ENCODE measurements at places on chromosomes 2 and 18.

- no peak for DNase-seq
Observed at GRCh38 chr2:43068631-43069517, 157.5 kb downstream of the ZFP36L2 start.

- DNase-seq, result no peak
Observed at GRCh38 chr18:45458033-45458432, 157.2 kb upstream of the SLC14A2 start.

DNA sequence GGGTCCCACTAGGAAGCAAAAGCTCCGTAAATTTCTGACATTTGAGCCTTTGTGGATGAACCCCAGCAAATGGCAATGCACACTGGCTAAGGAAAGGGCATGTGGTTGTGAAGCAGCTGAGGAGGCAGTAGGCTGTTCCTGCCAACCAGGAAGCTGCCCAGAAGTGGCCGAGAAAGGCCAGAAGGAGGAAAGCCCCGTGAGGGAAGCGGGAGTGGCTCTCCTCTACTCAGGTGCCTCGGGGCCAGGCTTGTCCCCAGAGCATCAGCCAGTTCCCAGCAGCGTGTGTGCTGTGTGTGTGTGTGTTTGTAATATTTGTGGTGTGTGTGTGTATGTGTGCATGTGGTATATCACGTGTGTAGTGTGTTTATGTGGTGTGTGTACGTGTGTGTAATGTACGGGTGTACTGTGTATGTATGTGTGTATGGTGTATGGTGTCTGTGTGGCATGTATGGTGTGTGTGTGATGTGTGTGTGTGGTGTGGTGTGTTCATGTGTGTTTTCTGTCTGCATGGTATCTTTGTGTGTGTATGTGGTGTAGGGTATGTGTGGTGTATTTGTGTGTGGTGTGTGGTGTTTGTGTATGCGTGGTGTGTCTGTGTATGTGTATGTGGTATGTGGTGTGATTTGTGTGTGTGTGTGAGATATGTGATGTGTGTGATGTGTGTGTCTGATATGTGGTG, 90.6 kb downstream of the APOB start:
- DNase-seq, result no peak

DNA sequence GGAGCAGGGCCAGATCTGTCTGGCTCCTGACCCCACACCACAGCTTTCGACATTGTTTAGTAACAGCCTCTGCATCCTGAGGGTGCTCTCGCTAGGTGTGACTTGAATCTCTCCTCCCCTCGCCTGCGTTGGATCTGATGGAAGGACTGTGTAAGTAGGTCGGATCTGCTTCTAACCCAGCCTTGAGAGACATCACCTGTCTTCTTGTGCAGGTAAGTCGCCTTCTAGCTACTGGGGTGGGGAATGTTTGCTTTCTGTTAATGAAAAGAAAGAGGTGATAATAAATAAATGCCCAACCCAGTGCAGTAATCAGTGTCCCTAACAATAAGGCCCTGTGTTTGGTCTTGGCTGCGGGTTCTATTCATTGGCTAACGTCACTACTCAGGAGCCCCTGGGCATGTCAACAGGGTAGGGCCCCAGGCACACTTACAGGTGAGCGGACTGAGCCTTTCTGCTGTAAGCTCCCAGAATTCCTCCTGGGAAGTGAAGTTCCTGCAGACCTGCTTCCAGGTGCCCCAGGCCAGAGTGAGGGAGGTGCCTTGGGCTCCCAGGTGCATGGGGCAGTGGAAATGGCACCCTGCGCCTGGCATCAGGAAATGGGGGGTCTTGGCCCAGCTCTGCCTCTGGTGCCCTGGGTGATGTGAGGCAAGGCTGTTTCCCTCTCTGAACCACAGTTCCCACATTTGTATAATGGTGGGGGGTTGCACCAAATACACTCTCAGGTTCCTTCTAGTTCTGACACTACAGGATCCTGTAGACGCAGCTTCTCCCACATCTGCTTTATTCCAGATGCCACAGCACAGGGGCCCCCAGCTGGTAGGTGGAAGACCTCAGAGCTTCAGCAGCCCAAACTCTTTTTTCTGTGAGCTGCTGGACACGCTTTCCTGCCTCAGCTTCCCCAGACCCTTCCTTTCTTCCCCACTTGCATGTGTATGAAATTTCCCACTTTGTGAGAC, 11.2 kb upstream of the FOSL2 start:
- DNase-seq, result no peak

- DNase-seq, result no peak
Observed at GRCh38 chr18:79983793-79984192, 4.6 kb downstream of the TXNL4A start.

GRCh38 chr18:13550418-13551304, 175.7 kb downstream of the FAM210A start:
- no peak for DNase-seq

DNA sequence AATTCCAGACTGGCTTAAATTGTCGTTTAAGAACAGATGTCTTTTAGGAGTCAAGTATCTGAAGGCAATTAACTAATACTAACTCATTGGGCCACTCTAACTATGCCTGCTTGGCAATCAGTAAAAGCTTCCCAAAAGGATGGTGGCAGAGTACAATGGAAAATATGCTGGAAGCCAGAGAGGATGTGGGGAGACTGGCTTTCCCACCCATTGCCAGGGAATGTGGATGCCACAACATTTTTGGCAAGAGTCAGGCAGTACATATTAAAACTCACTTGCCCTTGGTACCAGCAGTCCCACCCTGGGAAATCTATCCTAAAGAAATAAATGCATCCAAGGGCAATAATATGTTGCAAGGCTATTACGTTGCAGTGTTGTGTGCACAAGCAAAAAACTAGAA, 74.0 kb upstream of the FZD7 start:
- no peak for DNase-seq

- DNase-seq, result no peak
Observed at GRCh38 chr2:28487258-28487657, 8.6 kb upstream of the PLB1 start.

- no peak for DNase-seq
Observed at GRCh38 chr18:33113416-33113815, 327.1 kb downstream of the CCDC178 start.

GRCh38 chr2:160426604-160427003, 67.0 kb downstream of the RBMS1 start:
- DNase-seq, result no peak

DNA sequence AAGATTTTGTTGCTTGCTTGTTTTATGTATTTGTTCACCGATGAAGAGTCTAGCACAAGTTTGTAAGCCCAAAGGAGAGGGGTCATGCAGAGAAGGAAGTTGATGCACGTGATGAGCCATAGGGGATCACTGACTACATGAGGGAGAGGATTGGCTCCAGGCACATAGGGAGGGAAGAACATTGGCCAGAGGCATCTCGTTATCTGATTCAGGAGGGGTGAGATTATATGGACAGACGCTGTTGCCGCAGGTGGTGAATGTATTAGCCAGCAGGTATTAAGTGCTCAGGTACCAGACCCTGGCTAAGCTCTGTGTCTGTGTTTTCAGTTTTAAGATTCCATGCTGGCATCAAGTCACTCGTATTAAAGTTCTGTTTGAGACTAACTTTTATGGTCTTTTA, 91.8 kb upstream of the CHST9 start:
- no peak for DNase-seq

GRCh38 chr2:202831242-202832220, 40.0 kb downstream of the ICA1L start:
- no peak for DNase-seq

- DNase-seq, result no peak
Observed at GRCh38 chr2:158818511-158818910, 23.4 kb downstream of the DAPL1 start.

GRCh38 chr2:69576880-69577279, 66.7 kb downstream of the AAK1 start:
- no peak for DNase-seq

- DNase-seq, result no peak
Observed at GRCh38 chr2:122543815-122544214, 788.4 kb downstream of the TSN start.

DNA sequence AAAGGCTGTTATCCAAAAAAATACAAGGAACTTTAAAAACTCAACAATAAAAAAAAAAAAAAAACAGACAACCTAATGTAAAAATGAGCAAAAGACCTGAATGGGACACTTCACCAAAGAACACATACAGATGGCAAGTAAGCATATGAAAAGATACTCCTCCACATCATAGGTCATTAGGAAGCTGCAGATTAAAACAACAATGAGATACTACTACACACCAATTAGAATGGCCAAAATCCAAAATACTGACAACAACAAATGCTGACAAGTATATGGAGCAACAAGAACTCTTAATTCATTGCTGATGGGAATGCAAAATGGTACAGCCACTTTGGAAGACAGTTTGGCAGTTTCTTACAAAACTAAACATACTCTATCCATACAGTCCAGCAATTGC, 84.2 kb downstream of the DYNC1I2 start:
- no peak for DNase-seq

- no peak for DNase-seq
Observed at GRCh38 chr2:171271971-171272436, 111.3 kb upstream of the TLK1 start.

GRCh38 chr2:196601430-196602306, 37.8 kb upstream of the CCDC150 start:
- DNase-seq, result no peak

GRCh38 chr2:9721344-9721743, 90.5 kb upstream of the YWHAQ start:
- DNase-seq, result no peak

GRCh38 chr2:205531489-205532148, 150.7 kb upstream of the NRP2 start:
- DNase-seq, result no peak

- DNase-seq, result no peak
Observed at GRCh38 chr2:149763358-149763757, 175.8 kb upstream of the MMADHC start.

DNA sequence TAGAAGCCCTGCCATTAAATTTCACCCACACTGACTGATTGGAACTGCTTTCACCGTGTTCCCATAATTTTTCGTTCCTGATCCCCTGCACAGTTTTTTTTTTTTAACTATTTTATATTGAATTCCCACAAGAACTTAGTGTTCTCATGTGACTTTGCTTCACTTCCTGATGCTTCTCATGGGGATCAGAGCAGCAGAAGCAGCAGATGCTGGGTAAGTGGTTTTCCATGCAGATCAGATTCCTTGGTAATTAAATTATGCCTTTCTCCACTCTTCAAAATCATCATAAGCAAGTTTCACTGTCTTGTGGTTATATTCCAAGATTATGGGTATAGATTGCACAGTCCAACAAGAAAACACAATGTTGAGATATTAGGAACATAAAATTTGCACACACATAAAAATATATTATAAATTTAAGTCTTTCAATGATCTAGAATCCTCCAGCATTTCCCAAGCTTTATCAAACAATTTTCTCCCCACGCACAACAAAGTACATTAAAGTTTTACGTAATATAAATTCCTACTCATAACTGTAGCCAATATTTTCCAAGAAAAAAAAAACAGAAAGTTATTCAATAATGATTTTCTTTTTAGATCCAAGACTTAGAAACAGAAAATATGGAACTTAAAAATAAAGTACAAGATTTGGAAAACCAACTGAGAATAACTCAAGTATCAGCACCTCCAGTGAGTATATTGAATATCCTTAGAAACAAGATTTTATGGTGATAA, 277.9 kb downstream of the GULP1 start:
- no peak for DNase-seq

- DNase-seq, result no peak
Observed at GRCh38 chr18:8460748-8461147, 148.5 kb upstream of the RAB12 start.

DNA sequence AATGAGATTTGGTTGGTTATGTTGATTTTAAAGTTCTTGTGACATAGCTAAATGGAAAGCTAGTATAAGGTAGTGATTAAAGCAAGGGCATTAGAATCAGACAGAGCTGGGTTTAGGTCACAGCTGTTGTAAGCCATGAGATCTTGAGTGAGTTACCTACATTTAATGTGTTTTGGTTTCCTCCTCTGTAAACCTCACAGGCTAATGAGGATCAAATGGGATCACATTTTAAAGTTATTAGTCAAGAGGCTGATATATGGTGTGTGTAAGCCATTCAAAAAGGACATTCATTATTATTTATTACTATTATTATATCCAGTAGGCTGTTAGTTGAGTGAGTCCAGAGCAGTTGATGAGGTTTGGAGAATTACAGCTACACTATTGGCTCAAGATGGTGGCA, 416.2 kb downstream of the IRS1 start:
- DNase-seq, result no peak

DNA sequence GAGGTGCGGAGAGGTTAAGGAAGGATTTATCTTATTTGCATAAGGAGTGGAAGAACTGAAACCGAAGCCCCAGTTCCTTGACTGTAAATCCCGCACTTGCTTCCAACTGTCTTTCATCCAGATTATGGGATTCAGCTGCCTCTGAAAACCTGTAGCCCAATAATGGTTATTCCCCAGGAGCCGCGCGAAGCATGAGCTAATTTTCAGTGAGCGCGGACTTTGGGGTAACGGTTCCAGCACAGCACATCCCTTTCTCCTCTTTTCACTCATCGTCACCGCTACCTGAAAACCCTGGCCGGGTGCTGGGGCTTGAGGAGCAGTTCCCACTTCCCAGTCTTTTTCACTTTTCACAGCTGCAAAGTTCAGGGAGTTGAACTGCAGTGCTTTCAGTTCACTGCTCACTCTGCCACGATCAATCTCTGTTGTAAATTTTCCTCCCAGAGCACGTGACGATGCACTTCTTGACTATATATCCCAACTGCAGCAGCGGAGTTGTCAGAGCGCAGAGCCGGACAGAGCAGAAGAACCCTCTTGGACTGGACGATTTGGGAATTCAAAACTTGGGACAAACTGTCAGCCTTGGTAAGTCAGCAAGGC, at the start of gene KCNE4:
Gene KCNE4 (plus strand): TSS at position 498 of the 597 bp plus-strand sequence. CDS start 641 bp downstream, outside the sequence.
- no peak for DNase-seq

GRCh38 chr2:9770308-9771100, 72.8 kb upstream of the TAF1B start:
- peak; percentile 39 for DNase-seq

DNA sequence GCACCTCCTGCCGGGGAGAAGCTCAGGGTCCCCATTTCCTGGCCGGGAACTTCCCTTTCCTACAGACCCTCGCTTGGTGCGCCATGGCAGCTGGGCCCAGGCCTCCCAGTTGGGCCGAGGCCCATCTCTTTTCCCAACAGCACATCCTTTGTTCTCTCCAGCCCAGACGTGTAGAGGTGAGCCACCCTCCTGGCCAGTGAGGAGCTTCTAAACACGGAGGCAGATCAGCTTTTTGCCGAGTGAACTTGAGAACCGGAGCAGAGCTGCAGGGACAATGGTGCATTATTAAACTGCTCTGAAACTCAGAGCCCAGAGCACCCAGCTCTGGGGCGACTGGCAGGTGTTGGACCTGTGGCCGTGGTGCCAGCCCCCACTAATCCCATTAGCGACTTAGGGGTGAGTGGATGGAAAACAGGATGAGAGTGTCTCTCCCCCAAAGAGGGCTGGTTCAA, 25.4 kb downstream of the SH3BP4 start:
- no peak for DNase-seq

- DNase-seq, result no peak
Observed at GRCh38 chr2:38572167-38572566, 30.6 kb downstream of the HNRNPLL start.

All from nucleus accumbens (tissue), 56 donors.